ENCODE measurements at places on chromosomes 1 and 21. TPM values are rescaled to one million over a fixed set of nuclear protein-coding genes. Genes with fewer than 3 reads are reported as not detected.
A peak's percentile ranks its signal among the peaks of the same experiment; 100 is the strongest.

- no peak for DNase-seq
These were observed 150.6 kb downstream of the IER5 start for GRCh38 chr1:181239086-181239485.

DNA sequence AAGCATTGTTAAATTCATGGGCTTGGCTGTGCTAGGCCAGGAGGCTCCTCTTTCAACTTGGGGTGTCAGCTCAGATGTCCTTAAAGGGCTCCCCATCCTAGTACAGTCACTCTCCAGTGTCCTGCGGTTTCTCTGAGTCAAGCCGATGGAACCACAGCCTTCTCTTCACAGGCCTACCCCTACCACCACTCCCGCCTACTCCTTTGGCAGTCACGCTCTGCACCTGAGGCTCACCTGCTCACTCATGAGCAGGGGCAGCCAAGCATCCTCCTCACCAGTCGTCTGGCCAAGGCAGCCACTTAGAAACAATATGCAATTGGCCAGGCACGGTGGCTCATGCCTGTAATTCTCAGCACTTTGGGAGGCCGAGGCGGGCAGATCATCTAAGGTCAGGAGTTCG, 3.6 kb downstream of the ACOT7 start:
- no peak for DNase-seq

GRCh38 chr1:16905110-16905867, 9.5 kb downstream of the RNU1-2 start:
- DNase-seq: peak; percentile 83

DNA sequence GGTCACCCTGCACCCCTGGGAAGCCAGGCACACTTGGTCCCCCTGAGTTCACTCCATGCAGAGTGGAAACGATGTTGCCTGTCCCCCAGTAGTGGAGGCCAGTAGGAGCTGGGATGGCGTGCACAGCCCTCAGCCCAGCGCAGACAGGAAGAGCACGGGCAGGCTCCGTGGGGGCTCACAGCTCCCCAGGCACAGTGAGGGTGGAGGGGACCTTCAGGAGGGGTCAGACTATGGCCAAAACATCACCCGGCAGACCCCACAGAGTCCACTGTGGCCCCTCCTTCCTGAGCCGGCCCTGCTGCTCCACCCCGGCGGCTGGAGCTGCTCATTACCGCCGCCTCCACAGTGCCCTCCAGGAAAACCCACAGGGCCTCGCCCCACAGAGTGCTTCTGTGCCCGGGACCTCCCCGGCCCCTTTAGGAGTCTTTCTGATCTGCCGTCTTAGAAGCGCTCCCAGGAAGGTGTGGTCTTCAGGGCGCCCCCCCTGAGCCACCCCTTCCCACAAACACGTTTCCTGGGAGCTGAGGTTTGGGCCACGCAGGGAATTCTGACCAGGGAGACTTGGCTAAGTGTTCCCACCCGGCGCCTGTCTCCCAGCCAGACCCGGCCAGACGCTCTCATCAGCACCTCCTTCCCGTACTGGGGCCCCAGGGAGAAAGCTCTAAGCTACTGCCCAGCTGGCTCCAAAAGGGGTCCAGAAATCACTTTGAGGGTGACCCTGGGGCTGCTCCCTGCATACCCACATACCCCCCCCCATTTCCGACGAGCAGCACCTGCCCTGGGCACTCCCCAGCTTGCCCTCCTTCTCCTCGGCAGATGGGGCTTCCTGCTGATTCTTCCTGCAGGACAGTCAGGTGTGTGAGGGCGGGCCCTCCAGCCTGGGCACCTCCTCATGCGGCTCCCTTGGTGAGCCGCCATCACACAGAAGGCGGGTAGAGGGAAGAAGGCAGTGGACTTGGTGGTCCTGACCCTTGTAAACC, 38.8 kb downstream of the RIPK4 start:
- no peak for DNase-seq

DNA sequence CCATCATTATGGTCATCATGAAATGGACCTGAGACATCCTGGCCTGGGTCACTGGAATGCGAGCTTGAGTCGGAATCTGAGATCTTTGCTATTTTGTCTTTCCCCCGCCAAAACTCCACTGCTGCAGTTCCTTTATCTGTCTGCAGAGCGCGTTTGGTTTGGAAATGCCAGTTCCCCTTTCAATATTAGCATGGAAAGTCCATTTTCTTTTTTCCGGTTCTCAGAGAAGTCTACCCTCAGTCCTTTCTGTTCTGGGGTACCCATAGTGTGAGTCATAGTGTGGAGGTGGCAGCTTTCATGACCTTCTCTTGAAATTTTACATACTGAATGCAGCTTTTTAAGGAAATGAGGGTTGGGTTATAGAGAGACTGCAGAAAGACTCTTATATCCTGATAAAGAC, 14.6 kb downstream of the CACNA1E start:
- no peak for DNase-seq

Gene PROX1
- total RNA-seq: 2.5 TPM

GRCh38 chr1:14304381-14304865, 294.1 kb upstream of the KAZN start:
- DNase-seq: no peak

- no peak for DNase-seq
These were observed 193.4 kb downstream of the PRDM2 start for GRCh38 chr1:13893409-13893821.

DNA sequence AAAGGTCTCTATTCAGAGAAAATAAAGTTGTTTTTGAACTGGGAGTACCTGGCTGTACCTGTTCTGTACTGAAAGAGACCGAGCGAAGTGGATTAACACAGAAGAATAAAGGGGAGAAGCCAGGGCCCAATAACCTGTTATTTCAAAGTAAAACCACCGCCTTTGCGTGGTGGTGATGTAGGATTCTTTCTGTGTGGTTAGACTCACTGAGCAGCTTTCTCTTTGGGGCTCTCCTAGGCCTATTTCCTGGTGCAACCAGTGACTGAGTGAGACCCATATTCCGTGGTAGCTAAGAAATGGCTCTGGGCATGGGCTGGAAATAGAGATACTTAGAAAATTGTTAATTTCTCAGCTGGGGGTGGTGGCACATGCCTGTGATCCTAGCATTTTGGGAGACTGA, 99.9 kb downstream of the XCL2 start:
- DNase-seq: no peak

GRCh38 chr1:85047472-85048295, 616 bp downstream of the MCOLN3 start:
- DNase-seq: no peak

Data from glomerular endothelial cell (primary cell).